NCI-H1694 (cell line): ENCODE measurements at places on chromosomes 13 and 19.
A peak's percentile ranks its signal among the peaks of the same experiment; 100 is the strongest.

- no peak for DNase-seq
These were observed 4.5 kb downstream of the MCF2L start for GRCh38 chr13:112973577-112973951.

DNA sequence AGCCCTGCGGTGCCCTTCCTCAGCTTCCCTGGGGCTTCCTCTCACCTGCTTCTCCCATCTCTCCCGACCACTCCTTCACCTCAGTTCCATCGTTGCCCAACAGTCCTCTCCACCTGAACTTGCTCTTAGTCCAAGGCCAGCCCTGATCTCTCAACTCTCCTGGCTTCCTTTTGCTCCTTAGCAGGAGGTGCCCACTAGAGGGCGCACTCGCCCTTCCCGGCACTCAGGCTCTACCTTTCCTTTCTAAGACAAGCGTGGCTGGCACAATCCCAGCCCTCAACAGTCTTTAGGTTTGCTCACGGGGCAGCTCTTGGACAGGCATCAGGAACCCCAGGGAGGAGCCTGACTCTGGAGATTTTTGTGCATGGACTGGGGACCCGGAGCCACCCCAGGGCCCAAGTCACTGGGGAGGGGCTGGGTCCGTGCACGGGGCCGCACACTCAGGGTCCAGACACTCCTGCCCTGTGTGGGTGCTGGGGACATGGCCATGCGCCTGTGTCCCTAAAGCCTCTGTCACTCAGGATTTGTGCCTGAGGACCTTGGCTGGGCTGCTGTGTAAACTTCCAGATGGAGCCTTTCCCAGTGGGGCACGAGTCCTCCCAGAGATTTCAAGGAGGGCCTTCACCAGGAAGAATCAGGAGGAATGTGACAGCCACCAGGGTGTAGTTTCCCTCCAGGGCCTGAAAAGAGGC, 12.1 kb upstream of the CEACAM8 start:
- peak; percentile 20 for DNase-seq

GRCh38 chr13:59970847-59971246, 192.9 kb downstream of the DIAPH3 start:
- DNase-seq, result no peak

DNA sequence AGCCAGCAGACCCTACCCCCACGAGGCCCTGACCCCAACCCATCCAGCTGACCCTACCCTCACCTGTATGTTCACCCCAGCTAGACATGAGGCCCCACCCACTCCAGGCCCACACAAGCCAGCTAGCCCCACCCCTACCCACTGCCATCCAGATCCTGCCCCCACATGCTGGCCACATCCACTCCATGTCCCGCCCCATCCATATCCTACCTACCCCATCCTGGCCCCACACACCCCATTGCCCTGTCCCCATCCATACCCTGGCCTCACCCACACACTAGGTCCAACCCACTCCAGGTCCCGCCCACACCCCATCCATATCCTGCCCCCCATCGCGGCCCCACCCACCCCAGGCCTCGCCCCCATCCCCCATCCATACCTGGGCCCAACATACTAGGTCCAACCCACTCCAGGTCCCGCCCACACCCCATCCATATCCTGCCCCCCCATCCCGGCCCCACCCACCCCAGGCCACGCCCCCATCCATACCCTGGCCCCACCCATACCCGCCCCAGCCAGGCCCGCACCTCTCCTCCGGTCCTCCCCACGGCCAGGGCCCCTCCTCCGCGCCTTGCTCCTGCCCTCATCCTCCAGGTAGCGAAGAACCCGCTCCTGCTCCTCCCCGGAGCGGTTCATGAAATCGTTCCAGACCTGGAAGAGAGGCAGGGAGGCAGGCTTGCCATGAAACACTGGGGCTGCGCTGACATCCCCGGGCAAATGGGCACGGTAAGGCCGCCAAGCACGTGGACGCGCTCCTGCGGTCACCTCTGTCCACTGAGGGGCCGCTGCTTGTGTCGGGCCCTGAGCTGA, 7.2 kb downstream of the RNU6-9 start:
- no peak for DNase-seq

GRCh38 chr19:14031719-14032480, at the start of gene IL27RA:
TSS of gene IL27RA (plus strand) at chr19:14031762. CDS start at chr19:14031873, 111 bp downstream.
- DNase-seq, result peak; percentile 44

GRCh38 chr13:58919551-58919950, 1244.2 kb downstream of the DIAPH3 start:
- DNase-seq, result no peak

GRCh38 chr19:31718032-31718431, 368.8 kb upstream of the TSHZ3 start:
- no peak for DNase-seq

- no peak for DNase-seq
These were observed 4.8 kb downstream of the TJP3 start for GRCh38 chr19:3712663-3713611.

DNA sequence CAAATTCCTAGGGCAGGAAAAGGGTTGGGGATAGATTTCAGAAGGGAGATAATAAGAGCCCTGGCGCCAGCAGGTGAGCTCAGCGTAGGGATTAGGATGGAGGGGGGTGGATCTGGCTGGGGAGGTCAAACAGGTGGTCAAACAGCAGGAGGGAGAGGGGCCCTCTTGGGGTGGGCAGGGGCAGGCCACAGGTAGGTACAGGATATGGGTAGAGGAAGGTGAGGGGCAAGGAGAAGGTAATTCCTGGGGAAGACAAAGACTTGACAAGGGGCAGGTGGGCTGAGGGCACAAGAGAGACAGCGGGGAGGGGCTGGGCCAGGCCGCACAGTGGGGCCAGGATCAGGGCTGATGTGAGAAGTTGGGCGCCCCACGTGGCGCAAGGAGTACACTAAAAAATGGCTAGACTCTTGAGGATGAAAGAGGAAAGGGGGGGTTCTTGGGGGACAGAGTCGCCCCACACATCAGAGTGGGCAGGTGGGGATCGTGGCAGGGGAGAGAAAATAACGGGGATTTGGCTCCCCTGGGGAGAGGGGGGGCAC, 713 bp downstream of the KRI1 start:
- no peak for DNase-seq

GRCh38 chr13:45521297-45521696, 56.6 kb downstream of the COG3 start:
- no peak for DNase-seq

- peak; percentile 10 for DNase-seq
These were observed 922 bp downstream of the EBPL start for GRCh38 chr13:49690133-49690994.
